ENCODE measurements at places on chromosomes 12 and 14.
A peak's percentile ranks its signal among the peaks of the same experiment; 100 is the strongest.

- DNase-seq = no peak
These were observed 171.5 kb downstream of the NUAK1 start for GRCh38 chr12:105967038-105967776.

DNA sequence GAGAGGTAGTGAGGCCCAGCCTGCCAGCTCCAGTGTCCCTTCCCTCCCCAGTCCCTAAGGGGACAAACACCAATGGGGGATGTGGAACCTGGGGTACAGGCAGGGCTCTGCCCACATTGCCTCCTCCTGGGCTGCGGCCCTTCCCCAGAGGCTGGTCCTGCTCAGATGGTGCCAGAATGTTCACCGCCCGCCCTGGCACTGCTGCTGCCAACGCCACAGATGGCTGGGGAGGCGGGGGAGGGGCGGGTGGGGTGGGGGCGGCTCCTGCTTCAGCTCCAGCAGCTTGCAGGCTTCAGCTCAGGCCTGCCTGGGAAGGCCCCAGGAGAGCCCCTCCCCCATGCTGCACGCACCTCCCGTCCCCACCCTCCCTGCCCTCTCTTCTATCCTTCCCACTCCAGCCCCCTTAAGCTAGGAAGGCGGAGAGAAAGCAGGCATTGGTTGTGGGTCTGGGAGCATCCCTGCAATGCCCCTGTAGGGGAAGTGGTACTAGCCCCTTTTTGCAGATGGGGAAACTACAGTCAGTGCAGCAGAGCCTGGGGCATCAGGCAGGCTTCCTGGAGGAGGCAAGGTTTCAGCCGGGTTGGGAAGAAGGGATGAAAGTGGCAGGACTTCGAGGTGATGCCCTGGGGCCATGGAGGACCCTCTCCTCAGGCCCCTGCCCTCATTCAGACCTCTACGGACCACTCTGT is 2.0 kb upstream of the BEGAIN start:
- peak; percentile 2 for DNase-seq

- no peak for DNase-seq
These were observed 858.2 kb upstream of the FLRT2 start for GRCh38 chr14:84671776-84672175.

GRCh38 chr14:84688297-84689025 is 841.5 kb upstream of the FLRT2 start:
- DNase-seq = no peak

DNA sequence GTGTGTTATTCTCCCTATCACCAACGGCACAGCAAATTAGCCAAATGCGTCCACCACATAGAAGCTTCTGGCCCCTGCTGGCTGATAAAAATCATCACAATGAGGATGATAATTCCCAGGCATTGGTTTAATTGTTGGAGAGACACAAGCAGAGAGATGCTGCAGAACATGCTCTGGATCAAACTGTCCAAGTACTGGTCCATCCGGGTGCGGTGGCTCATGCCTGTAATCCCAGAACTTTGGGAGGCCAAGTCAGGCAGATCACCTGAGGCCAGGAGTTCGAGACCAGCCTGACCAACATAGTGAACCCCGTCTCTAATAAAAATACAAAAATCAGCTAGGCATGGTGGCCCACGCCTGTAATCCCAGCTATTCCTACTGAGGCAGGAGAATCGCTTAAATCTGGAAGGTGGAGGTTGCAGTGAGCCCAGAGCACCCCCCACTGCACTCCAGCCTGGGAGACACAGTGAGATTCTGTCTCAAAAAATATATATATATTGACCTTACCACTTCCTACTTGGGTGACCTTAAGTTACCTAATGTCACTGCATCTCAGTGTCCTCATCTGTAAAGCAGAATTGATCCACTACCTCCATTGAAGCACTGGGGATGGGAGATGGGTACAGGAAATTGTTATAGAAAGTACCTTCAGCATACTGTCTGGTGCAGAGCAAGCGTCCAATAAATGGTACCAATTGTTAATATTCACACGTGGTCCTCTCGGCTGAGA is 83.7 kb upstream of the EGLN3 start:
- no peak for DNase-seq

- no peak for DNase-seq
These were observed 21.6 kb upstream of the CCDC60 start for GRCh38 chr12:119312904-119313303.

- no peak for DNase-seq
These were observed 961 bp downstream of the SRRM4 start for GRCh38 chr12:118982302-118982701.

DNA sequence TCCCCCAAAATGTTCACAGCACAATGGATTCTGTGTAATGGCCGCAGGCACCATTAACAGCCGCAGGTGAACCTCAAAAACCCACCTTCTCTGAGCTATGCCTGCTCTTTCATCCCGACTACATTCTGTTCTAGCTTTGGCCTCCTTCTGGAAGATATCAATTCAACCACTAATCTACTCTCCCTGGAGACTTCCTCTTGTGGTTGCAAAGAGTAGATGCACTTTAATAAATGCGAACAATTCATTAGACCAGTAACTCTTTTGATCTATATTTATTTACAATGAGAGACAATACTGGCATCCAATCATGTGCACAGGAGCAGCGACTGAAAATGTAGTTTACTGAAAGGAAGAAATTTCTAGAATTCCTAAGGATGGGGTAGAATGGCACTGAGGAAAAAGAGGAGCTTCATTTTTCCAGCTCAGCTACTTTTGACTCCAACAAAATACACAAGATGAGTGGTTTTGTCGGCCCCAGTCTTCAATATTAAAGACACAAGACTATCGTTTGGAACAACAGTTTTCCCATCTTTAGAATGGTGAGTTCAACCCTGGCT is 5.3 kb downstream of the GRIN2B start:
- DNase-seq = no peak

DNA sequence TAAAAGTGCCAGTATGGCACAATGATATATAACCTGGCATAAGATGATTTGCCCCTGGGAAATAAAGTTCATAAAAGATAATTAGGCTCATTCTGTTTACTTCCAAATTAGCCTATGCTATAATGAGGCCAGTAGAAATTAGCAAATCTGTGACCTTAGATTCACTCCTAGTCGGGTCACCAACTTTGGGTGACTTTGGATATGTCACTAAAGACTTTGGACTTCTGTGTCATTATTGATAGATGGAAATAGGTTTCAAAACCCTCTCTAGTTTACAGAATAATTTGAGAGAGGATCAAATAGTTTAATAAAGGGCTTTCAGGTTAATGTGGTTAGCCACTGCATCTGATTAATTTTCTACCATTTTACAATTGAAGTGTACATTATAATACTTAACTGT is 1869.3 kb upstream of the FLRT2 start:
- no peak for DNase-seq
